RPMI7951 (cell line): ENCODE measurements at places on chromosomes 5 and 9. TPM values are rescaled to one million over a fixed set of nuclear protein-coding genes. Genes with fewer than 3 reads are reported as not detected.
A peak's percentile ranks its signal among the peaks of the same experiment; 100 is the strongest.

- peak; percentile 88 for DNase-seq
Observed at GRCh38 chr5:67998709-67999261, 216.8 kb upstream of the PIK3R1 start.

DNA sequence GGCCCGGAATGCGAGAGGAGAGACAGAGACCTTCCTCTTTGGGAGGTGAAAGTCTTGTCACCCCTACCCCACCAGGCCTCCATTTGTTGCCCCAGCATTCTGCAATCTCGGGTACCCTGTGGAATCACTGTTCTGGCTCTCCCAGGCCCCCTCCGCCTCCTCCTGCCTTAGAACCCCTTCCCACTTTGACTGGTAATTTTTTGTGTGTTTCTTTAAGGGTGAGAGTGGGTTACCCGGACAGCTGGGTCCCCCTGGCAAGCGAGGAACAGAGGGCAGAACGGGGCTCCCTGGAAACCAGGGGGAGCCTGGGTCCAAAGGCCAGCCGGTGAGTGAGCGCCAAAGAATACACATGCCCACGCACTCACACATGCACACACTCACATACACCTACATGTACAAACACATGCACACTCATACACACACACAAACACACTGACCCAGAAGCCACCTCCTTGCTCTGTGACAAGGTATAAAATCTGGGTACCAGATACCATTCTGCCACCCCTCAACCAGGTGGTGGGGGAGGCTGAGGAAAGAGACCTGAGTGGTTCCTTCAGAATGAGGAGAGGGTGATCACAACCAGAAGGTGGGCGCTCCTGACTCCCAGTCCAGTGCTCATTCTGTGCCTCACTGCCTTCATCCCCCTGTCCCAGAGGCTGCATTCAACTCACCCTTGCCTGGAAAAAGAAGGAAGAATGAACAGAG is 30.9 kb upstream of the ORM1 start:
- DNase-seq: no peak

DNA sequence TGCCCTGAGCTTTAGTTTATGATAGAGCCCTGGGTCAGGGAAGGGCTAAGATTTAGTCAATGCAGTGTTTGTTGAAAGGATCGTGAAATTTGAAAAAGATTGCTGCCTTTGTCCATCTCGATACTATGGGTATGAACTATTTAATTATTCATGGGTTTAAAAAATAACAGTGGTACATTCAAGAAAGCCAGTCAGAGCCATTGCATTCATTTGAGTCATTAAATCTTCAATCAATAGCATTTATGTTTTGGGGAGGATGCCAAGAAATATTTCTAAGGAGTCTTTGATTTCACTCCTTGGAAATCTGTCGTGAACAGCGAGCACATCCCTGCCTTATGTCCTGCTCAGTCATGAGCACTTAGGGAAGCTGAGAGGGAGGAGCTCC is 54.4 kb upstream of the LRRTM2 start:
- DNase-seq: peak; percentile 10

- DNase-seq: no peak
Observed at GRCh38 chr5:142683881-142684505, 1.9 kb downstream of the FGF1 start.

- no peak for DNase-seq
Observed at GRCh38 chr5:34918025-34918424, 2.5 kb downstream of the BRIX1 start.

GRCh38 chr9:108182950-108183381 is 672.8 kb downstream of the ACTL7B start:
- DNase-seq: peak; percentile 89

DNA sequence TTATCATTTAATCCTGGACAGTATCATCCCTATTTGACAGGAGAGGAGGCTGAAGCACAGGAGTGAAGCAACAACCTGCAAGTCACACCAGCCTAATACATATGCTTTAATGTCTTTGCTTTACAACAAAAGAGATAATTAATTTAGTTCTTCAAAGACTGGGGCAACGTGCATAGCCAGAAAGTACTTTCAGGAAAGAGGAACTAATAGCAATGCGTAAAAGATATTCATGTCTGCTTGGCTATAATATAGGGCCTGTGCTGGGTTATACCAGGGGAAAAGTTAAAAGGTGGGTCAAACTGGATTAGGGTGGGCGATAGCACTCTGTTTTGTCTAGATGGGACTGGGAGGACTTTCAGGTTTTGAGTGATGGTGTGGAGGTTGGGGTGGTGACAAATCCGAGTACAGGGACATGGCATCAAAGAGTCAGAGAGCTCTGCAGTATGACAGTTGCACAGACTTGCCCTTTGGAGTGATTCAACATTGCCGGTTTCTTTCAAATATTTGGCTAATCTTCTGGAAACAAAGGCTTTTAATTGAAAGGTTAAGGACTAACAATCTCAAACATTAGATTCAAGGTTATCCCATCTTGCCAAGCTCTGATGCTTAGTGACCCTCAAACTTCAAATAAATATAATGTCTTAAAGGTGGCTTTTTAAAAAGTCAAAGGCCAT is 11.9 kb downstream of the DAB2 start:
- no peak for DNase-seq

DNA sequence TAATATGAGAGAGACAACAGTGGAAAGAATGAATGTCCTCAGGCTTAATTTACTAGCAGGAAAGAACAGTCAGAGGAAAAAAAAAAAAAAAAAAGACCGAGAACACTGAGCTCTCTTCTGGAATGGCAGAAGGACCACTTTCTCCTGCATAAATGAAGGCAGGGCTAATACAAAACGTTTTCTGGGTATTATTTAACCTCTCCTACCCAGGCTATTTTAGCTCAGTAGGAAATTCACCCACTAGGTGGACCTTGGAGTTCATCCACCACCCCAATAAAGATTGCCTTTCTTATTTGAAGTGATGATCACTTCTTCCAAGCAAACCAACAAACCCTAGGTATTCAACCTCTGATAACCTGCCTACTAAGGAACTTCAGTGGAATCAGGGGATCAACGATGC is 3.7 kb downstream of the GLIS3 start:
- DNase-seq: no peak

DNA sequence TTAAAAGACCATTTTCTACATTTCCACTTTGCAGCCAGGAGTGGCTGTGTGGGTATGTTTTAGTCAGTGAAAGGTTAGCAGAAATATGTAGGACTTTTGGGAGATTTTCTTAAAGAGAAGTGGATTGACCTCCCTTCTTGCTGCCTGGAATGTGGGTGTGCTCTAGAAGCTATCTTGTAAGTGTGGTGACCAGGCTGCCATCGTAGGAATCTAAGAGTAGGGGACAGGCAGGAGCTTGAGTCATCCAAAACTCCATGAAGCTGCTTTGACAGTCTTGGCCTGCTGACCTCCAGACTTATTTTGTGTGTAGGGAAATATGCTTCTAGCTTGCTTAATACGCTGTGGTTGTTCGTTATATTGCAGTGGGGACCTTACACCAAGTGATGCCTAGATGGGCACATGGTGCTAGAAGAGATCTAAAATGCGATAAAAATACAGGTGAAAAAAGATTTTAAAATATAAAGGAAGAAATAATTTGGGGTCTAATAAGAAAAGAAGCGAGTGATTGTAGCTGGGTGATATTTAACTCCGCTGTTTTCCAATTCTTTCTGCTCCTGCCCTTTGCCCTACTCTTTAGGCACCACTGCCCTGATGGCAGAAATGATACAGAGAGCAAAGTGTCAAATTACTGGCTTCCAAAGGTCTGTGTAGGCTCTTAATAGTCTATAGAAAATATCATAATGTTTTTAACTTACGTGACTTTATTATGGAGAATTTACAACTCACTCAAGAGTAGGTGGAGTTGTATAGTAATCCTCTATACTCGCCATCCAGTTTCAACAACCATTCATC is 298.2 kb upstream of the ZNF608 start:
- peak; percentile 69 for DNase-seq

DNA sequence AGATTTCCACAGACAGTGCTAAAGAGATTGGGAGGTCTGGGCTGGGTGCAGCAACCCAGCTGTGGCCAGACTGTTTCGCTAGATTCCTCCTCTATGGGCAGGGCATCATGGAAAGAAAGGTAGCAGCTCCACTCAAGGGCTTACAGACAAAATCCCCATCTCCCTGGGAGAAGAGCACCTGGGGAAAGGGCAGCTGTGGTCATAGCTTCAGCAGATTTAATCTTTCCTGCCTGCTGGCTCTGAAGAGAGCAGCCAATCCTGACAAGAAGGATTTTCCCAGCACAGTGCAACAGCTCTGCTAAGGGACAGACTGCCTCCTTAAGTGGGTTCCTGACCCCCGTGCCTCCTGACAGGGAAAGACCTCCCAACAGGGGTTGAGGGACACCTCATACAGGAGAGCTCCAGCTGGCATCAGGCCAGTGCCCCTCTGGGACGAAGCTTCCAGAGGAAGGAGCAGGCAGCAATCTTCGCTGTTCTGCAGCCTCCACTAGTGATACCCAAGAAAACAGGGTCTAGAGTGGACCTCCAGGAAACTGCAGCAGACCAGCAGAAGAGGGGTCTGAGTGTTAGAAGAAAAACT is 1379.3 kb upstream of the ACO1 start:
- no peak for DNase-seq

GRCh38 chr5:131974016-131974415 is 28.6 kb upstream of the MEIKIN start:
- no peak for DNase-seq

DNA sequence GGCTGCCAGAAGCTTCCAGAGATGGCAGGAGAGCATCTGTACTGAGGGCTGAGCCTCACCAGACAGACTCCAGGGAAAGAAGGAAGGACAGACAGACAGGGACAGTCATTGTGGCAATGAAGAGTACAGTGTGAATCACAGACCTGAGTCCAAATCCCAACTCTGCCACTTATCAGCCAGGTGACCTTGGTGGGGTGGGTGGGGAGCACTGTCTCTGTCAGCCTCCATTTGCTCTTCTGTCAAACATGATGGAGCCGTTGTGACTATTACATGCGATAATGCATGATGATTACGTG is 85.9 kb upstream of the FSTL4 start:
- no peak for DNase-seq

GRCh38 chr5:62690421-62690820 is 111.8 kb downstream of the LRRC70 start:
- no peak for DNase-seq

The OBP2B gene
- total RNA-seq: not detected in 2 replicates

The AIF1L gene
- total RNA-seq: 0.39 and 0.72 TPM in 2 replicates

The MZB1 gene
- total RNA-seq: not detected in 2 replicates

The SLC46A2 gene
- not detected in 2 replicates for total RNA-seq

The NR6A1 gene
- total RNA-seq: 0.29 and 1.4 TPM in 2 replicates
